ENCODE measurements at places on chromosomes 7 and 10.

DNA sequence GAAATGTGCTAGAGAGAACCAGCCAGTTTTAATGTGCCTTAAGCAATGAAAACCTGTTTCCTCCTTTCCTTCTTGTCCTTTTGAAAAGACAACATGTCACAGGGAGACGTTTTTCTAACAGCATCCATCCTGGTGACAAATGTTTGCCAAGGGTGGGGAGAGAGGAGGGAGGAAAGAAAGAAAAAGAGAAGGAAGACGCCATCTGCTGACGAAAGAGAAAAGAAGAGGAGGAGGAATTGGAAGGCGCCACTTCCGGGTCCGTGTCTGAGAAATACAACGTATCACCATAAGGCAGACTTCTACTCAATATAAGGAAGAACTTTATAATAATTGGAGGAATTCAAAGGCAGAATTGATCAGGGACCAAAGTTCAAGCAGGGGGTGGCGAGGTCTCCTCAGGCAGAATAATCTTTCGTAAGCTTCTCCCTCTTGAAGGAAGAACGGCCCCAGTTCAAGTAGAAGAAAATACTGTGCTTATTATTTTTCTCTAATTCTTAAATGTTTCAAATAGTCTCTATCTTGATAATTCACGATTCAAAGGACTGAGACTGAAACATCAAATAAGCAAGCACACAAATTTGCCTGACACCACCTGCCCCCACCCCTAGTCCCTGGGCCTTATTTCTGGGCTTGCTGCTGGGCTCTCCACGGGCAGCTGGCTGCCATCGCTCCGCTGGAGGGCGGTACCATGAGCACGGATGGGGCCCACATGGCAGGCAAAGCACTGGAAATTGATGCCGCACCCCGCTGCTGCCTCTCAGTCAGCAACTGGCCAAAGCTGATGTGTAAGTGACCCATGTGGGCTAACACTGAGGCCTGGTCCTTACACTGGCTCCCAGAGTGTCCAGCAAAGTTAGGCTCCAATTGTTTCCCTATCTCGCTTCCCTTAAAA, 273.7 kb upstream of the KLF14 start:
- DNase-seq: peak; percentile 92

GRCh38 chr10:109886037-109886780, 37.1 kb downstream of the XPNPEP1 start:
- DNase-seq: no peak

DNA sequence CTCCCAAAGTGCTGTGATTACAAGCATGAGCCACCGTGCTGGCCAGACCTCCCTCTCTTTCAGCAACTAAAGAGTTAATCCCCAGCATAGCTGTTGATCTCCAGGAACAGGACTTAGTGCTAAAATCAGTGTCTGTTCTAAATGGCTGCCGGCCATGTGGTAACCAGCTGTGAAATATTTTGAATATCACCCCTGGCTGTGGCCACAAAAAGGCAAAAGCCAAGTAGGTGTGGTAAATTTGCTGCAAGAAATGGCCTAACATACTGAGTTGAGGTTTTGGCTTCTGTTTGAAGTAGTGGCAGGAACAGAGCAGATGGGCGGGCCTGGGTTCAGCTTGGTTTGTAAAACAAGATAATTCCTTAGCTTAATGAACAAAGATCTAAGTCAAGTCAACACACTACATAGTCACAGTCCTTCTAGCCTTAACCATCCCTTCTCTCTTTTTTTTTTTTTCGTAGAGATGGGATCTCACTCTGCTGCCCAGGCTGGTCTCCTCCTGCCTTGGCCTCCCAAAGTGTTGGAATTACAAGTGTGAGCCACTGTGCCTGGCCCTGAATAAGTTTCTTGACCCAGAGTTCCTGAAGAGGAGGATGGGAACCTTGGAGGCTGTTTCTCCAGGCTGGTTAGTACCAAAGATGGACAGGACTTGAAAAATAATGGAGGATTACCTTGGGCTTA, 22.7 kb upstream of the AGFG2 start:
- DNase-seq: no peak

- DNase-seq: peak; percentile 43
These were observed 88.0 kb upstream of the ADAM12 start for GRCh38 chr10:126476246-126476645.

- DNase-seq: peak; percentile 61
These were observed 105.4 kb upstream of the LYZL1 start for GRCh38 chr10:29183301-29183945.

DNA sequence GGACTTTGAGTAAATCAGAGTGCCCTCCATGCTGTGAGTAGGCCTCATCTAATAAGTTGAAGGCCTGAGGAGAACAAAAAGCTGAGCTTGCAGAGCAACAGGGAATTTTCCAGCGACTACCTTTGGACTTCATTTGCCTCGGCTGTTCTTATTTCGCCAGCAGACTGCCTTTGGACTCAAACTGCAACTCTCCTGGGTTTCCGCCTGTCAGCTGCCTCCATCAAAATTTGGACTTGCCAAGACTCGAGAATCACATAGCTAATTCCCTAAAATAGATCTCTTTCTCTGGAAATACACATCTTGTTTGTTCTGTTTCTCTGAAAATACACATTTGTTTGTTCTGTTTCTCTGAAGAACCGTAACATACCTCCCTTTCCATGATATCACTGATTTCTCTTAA, 93.8 kb downstream of the ITGB8 start:
- no peak for DNase-seq

DNA sequence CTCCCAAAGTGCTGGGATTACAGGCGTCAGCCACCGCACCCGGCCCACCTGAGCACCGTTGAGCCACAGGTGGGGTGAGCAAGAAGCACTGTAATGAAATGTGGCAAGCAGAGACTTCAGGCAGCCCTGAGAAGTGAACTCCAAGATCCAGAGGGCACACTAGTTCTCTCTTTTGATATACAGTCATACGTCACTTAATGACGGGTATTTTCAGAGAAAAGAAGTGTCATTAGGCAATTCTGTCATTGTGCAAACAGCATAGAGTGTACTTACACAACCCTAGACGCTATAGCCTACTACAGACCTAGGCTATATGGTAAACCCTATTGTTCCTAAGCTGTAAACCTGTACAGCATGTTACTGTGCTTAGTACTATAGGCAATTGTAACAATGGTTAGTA, 7.9 kb downstream of the PANK1 start:
- DNase-seq: no peak

GRCh38 chr10:71399946-71400345, 3.2 kb downstream of the CDH23 start:
- DNase-seq: no peak
